ENCODE measurements at places on chromosomes 12 and 14.
A peak's percentile ranks its signal among the peaks of the same experiment; 100 is the strongest.

DNA sequence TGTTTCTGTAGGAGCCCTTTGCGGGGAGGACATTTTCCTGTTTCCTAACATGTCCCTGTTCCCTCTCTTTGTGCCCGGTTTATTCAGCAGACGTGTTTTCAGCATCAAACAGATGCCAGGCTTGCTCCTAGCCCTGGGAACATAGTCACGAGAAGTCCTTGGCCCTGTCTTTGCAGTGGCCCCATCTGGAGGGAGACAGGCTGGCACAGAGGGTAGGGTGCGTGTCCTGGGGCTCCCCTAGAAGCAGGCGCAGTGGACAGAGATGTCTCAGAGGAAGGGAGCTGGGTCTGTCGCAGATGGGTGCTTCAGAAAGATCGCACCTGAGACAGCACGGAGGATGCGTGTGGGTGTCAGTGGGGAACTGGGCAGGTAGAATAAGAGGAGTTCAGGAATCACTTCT, 75.0 kb upstream of the DYNC1H1 start:
- no peak for DNase-seq

DNA sequence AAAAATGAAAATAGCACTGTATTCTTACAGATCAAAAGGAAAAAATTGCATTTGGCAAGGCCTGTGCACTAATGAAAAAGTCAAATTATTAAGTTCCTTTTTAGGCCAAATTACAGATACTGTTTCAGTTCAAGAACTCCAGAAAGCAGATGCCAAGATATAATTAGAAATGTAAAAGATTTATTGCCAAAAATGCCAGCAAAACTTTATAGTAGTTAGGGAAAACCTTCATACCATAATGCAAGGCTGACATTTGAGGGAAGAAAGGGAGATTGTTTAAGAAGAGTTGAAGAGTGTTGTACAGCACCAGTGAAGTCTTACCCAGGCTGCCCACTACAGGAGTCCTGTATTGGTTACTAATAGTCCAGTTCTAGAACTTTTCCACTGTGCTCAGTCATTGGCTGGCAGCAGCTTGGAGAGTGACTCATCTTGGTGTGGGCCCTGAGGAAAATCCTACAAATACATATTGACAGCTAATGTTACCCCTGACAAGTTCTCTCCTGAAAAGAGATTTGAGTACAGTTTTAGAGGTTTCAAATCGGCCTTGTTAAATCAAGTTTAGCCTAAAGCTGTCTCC, 600.4 kb downstream of the C12orf50 start:
- DNase-seq, result no peak

DNA sequence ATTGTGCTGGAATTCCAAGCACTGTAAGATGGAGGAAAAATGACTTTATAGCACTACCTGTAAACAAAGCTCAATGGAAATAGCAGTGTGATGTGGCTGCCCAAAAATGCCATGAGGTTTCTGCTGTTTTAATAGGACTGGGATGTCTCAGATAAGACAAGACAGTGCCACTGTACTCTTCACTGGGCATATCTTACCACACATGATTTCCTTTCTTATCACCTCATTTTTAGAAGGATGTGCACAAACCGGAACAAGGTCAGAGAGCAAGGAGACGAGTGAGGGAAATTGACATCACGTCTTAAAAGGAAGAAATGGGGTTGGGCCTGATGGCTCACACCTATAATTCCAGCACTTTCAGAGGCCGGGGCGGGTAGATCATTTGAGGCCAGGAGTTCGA, 38.4 kb upstream of the FGD4 start:
- no peak for DNase-seq

- DNase-seq, result no peak
These were observed 3.1 kb upstream of the CREBL2 start for GRCh38 chr12:12608557-12608957.

DNA sequence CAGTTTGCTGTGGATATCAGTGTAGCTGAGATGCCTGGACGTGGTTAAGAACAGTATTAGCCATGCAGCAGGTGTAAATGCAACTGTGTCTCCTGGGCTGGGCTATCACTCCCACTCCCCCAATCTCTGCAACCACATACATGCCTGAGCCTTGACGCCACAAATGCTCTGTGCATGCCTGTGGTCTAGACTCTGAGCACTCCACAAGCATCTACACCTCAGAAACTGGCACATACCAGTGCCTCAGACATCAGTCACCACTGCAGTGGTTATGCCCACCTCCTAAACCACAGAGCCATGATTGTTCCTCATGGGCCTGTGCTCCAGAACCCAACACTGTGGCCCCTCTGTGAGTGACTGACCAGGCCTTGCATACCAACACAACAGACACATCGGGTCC, 226.8 kb upstream of the ALG10 start:
- no peak for DNase-seq

DNA sequence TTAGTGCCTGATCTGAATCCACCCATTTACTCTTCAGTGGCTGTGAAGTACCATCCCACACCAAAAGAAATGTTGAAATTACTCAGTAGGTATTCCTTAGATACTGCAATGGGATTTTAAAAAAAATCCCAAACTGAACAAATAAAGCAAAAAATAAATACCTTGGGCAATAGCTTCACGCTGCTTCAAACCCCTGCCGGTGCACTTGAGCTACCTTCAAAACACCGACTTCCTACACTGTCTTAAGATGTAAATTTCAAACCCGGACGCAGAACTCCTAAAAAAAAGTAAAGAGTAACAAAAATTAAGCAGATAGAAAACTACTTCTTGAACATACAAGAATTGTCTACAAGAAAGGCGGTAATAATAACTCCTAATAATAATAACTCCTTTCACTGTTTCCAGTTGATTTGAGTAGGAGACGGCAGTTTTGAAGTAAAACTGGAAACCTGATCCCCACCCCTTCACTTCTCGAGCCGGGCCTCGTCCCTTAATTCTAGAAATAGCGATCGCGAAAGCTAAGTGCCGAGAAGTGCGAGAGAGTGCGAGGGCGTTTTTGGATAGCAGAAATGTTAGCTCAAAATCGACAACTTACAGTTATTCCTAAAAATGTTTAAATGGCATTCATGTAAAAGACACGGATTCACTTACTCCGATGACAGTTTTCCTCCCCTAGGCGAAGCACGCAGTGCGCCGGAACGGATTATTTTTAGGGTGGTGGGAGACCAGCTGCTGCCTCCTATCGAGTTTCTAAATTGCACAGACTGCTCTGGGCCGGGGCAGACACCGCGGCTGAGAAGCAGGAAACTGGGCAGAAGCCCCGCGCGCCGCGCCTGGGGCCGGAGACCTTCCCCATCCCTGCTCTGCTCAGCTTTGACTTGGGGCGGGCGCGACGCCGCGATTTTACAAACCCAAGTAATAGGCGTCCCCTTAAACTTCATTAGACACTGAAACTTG, at the start of gene ABCC9:
Gene ABCC9 (minus strand): TSS at position 878 of the 957 bp plus-strand sequence. CDS start 4,752 bp downstream, outside the sequence.
- DNase-seq, result no peak

- DNase-seq, result no peak
These were observed 38.8 kb downstream of the DIO2 start for GRCh38 chr14:80172375-80173051.

DNA sequence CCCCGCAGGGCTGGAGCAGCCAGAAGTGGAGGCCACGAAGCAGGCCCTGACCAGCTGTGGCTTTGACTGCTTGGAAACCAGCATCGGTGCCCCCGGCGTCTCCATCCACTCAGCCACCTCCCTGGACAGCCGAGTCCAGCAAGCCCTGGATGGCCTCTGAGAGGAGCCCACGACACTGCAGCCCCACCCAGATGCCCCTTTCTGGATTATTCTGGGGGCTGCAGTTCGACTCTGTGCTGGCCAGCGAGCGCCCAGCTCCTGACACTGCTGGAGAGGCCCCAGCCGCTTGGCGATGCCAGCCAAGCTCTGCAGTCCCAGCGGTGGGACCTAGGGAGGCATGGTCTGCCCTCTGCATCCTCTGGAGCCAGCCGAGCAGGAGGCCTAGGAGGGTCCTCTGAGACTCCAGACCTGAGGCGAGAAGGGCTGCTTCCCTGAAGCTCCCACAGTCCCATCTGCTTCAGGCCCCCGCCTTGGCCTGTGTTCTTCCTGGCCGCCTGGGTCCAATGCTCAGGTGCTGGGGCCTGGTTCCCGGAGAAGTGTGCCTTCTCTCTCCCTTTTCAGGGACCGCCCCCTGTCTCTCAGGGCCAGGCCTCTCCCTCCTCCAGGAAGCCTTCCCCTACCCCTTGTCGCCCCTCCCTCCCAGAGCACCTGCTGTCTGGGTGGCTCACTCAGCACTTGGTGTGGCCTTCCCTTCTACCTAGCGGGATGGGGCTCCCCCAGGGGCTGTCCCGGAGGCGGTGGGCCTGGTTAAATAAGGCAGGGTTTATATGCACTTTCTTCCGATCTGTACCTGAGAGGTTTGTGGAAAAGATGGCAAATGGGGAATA, 23.0 kb downstream of the MVK start:
- no peak for DNase-seq

- peak; percentile 10 for DNase-seq
These were observed 12.3 kb downstream of the ABCD4 start for GRCh38 chr14:74290415-74290814.

- no peak for DNase-seq
These were observed 50.2 kb downstream of the TRAFD1 start for GRCh38 chr12:112175361-112176155.

DNA sequence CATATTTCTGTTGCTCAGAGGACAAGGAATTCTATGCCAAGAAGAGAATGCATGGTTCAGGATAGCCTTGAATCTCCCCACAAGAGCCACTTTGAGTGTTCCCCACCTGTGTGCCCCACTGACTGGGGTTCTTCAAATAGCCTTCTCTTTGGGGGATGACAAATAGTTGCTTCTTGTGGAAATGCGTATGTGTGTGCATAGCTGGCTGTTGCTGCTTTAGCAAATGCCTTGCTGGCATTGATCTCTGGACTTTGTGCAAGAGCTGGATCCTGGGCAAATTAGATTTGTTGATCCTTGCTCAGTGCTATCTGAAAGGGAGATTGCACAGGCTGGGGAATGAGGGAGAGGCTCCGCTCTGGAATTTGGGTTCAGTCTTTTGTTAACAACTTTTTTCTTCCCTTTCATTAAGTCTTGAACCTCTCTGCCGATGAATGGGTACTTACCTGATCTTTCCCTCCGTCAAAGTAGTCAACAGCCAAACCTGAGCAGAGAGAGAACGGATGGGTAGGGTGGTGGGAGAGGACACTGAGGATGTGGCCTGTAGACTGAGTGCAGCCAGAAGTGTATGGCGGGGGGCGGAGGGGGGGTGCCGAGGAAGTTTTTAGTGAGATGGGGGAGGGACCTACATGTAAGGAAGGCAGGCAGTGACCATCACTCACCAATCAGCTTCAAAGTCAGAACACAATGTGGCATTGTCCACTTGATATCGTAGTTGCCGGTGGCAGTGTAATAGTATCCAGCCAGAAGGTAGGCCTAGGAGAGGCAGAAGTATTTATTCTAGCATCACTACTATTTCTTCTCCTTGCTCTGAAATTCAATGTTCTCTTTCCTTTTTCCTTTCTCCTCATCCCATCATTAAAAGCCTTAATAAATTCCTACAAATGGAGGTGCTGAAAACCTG, 10.7 kb downstream of the EMG1 start:
- no peak for DNase-seq

- DNase-seq, result no peak
These were observed 777.9 kb upstream of the TMEM132C start for GRCh38 chr12:127489061-127489460.

DNA sequence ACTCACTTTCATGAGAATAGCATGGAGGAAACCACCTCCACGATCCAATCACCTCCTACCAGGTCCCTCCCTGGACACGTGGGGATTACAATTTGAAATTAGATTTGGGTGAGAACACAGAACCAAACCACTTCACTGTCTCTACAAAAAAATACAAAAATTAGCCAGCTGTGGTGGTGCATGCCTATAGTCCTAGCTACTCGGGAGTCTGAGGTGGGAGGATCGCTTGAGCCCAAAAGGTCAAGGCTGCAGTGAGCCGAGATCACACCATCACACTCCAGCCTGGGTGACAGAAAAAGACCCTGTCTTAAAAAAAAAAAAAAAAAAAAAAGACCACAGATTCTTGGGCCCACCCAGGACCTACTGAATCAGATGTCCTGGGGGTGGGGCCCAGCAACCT, 28.3 kb downstream of the BRI3BP start:
- DNase-seq, result no peak

DNA sequence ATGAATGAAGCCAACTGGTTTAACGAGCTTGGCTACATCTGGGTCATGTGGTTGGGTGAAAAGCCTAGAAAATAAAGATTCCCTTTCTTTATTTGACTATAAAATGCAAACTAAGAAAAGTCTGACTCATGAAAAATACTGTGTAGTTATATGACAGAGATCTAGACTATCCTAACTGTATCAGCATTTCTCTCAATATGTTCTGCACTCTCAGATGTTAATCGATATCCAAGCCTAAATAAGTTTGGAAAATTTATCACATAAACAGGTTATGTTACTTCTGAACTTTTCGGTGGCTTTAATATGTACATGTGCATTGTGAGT, 133.1 kb downstream of the DAAM1 start:
- no peak for DNase-seq

Data from suppressor macrophage treated with lipopolysaccharide for 4 hours (primary cell).